ENCODE measurements at places on chromosomes 12 and 14.

GRCh38 chr14:97782871-97783414, 985.8 kb downstream of the VRK1 start:
- no peak for DNase-seq

DNA sequence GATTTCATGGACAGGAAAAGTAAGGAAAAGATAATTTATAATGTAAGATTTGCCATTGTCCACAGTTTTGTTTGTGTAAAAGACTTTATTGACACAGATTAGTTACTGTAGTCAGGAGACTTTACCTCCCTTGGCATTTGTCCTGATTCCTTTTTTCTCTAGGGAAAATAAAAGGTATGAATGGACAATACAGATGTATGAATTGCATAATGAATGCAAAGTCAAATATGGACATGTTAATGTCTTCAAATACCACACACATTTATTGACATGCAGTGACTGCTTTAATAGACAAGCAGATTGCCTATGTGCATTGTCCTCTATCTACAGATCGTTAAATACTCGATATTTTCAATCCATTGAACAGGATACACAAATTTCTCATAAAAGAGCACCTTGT, 999.7 kb upstream of the SEL1L start:
- no peak for DNase-seq

DNA sequence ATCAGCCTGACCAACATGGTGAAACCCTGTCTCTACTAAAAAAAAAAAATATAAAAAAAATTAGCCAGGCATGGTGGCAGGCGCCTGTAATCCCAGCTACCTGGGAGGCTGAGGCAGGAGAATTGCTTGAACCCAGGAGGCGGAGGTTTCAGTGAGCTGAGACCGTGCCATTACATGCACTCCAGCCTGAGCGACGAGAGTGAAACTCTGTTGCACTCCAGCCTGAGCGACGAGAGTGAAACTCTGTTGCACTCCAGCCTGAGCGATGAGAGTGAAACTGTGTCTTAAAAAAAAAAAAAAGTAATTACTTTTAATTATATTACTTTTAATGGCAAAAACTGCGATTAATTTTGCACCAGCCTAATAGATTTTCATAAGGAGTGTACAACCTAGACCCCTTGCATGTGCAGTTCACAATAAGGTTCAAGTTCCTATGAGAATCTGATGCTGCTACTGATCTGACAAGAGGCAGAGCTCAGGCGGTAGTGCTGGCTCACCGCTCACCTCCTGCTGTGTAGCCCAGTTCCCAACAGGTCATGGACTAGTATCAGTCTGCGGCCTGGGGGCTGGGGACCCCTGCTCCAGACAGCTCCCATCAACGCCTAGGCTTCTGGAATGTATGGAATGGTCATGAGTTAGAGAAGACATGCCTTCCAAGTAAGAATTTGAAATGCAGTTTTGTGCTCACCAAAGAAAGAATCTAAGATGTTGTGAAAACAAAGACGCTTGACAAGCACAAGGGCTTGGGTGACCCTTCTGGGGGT, 10.1 kb downstream of the LTB4R start:
- DNase-seq: no peak

DNA sequence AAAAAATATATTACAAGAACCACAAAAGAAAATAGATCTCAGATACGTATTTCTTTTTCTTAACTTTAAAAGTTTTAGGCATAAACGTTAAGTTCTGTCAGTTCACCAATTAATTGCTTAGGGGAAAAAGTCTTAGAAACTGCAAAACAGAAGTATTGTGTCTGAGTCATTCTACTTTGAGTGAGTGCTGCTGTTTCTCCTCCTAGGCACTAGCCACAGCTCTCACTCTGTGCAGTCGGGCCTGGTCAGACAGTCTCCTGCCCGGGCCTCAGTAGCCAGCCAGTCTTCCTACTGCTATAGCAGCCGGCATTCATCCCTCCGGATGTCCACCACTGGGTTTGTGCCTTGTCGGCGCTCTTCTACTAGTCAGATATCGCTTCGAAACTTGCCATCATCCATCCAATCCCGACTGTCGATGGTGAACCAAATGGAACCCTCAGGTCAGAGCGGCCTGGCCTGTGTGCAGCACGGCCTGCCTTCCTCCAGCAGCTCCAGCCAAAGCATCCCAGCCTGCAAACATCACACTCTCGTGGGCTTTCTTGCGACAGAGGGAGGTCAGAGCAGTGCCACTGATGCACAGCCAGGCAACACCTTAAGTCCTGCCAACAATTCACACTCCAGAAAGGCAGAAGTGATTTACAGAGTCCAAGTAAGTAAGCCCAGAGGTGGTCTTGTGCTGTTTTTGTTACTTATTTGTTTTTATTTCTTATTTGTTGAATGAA, 201.3 kb downstream of the PCNX1 start:
- no peak for DNase-seq

DNA sequence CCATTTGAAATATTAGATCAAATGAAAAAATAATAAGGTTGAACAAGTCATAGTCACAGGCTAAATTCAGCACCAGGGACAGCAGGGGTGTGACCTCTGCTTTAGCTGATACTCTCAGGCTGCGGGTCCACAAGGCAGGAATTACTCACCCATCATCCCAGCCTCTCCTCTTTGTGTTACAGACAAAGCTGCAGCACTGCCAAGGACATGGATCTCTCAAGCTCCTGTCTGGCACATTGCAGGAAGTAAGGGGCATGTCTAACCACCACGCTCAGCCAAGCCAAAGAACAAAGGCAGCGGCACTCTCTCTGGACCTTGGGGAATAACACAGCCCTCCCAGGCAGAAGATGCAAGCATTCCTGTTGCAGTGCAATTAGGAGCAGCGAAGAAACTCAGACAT, 783.8 kb downstream of the VRK1 start:
- no peak for DNase-seq

All from NCI-H526 treated with DMSO at 0.1 percent for 48 hours (cell line).